ENCODE measurements at places on chromosomes 1 and 21. TPM values are rescaled to one million over a fixed set of nuclear protein-coding genes. Genes with fewer than 3 reads are reported as not detected.

VWA5B1 gene
- total RNA-seq = not detected

SPOCD1 gene
- 5.3 TPM for total RNA-seq

ADAM30 gene
- total RNA-seq = not detected

SPATA1 gene
- 0.62 TPM for total RNA-seq

OPTC gene
- total RNA-seq = not detected

GNAT2 gene
- total RNA-seq = not detected
